ENCODE measurements at places on chromosomes 12 and 14.
A peak's percentile ranks its signal among the peaks of the same experiment; 100 is the strongest.

DNA sequence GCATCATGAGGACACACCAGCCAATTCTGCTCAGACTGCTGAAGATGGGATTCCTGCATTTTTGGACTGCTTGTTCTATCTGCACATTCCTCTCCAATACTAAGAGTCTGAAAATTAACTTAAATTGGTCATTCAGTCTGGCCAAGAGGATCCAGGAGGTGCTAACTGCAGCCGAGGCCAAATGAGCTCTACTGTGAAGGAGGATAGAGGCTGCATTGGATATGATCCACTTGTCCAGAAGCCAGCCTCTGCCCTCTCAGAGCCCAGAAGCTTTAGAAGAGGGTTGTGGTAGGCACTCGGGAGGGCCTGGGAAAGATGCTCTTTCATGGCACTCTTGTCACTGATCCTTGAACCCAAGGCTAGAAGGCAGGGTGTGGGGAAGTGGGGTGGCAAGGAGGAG lies 37.1 kb upstream of the PLEK2 start:
- DNase-seq, result no peak

- no peak for DNase-seq
Observed at GRCh38 chr14:90193925-90194324, 62.4 kb upstream of the PSMC1 start.

DNA sequence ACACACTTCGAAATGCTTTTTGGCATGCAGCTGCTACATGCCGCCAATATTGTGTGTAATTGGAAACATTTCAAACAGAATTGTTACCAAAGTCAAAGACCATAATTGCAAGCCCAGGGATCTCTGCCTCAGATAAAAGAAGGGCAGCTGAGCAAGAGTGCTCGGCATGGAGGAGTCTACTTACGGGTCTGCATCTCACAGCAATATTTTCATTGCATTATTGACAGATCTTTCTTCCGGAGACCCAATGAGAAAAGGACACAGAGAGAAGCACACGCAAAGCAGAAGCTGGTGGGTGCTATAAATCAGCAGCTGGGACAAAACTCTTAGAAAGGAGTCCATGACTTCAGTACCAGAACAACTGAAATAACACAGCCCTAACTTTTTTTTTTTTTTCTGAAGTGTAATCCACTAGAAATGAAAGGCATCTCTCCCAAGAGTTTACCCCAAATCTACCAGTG lies 4.9 kb downstream of the PRICKLE1 start:
- DNase-seq, result no peak

- no peak for DNase-seq
Observed at GRCh38 chr14:32225378-32225920, 22.4 kb upstream of the RNU6-8 start.

- no peak for DNase-seq
Observed at GRCh38 chr14:68215629-68216028, 396.1 kb downstream of the RAD51B start.

GRCh38 chr12:96912261-96912660 lies 5.2 kb downstream of the NEDD1 start:
- no peak for DNase-seq

GRCh38 chr14:103432627-103433026 lies 47.4 kb downstream of the MARK3 start:
- no peak for DNase-seq

- no peak for DNase-seq
Observed at GRCh38 chr12:57145460-57146059, 1.9 kb downstream of the LRP1-AS start.

DNA sequence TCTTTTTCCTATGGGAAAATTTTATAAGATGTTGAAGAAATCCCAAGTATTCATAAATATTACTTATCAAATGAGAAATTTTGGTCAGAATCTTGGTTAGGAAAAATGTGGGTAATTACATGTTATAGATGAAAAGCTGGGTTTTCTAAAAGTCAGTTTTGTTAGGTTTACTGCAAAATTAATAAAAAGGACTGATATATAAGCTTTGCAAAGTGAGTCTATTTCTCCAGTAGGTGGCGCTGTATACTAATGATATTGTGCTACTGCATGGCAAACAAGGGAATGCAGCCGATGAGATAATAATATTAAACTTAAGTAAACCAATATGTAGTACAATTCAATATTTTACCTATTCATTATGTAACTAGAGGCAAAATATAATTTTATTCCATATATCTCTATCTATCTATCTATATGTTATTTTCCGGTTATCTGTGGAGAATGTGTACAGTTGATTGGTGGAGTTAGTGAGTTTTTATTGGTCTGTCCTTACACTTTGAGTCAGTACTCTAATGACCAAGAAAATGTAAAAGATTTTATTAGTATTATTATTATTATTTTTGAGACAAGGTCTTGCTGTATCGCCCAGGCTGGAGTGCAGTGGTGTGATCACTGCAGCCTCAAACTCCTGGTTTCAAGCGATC lies 32.9 kb downstream of the MIPOL1 start:
- peak; percentile 57 for DNase-seq

DNA sequence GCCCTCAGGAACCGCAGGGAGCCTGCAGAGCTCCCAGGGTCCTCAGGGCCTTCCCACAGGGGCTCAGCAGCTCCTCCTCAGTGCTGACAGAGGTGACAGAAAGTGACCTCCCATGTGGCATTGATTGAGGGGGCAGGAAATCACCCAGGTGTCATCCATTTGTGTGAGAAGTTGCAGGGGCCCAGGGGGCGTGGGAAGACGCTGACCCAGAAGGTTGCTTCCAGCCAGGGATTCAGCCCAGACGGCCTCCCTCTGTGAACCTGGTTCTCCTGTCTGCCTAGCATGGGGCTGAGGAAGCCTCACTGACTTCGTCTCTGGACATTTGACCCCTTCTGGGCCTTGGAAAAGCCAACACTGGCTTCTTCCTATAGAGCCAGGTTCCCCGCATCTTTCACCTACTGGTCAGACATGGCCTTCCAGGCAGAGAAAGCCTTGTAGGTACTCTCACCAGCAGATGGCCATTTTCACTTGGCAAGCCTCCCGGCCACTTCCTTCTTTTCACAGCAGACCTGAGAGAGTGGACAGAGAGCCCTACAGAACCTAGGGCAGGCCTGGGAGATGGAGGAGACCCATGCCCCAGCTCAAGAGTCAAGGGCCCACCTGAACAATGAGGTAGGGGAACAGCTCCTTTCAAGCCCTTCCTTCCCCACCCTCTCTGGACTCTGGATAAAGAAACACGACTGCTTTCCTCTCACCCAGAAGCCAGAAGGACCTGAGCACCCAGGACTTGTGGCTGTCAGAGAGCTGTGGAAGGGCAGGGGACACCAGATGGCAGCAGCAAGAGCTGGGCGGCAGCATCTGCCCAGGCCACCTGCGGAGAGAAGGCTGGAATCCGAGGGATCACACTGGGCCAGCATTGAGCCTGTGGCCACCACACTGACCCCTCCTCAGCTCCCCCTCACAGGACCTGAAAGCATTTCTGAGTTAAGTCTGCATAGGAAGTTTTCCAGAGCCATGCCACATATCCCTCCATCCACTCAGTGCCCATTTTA lies 377.8 kb downstream of the DPF3 start:
- DNase-seq, result no peak

DNA sequence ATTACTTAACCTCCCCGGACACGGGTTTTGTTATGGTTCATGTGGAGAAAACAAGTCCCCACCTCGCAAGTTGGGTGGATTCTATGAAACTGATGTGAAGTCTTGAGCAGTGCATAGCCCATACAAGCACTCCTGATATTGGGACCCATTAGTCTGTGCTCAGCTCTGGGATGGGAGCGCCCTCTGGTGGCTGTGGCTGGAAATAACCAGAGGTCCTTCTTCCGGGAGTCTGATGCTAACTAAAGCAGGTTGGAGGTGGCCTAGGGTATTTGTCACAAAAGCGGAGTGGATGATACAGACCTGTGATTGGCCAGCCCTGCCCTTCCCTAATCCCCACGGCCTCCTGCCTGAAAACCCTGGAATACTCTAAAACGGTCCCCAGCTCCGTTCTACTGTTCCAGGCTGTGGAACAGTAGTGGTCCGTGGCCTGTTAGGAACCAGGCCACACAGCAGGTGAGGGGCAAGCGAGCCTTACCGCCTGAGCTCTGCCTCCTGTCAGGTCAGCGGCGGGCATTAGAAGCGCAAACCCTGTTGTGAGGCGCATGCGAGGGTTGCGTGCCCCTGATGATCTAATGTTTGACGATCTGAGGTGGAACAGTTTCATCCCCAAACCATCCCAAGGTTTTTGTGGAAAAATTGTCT lies 6.4 kb downstream of the SLC48A1 start:
- DNase-seq, result peak; percentile 76

DNA sequence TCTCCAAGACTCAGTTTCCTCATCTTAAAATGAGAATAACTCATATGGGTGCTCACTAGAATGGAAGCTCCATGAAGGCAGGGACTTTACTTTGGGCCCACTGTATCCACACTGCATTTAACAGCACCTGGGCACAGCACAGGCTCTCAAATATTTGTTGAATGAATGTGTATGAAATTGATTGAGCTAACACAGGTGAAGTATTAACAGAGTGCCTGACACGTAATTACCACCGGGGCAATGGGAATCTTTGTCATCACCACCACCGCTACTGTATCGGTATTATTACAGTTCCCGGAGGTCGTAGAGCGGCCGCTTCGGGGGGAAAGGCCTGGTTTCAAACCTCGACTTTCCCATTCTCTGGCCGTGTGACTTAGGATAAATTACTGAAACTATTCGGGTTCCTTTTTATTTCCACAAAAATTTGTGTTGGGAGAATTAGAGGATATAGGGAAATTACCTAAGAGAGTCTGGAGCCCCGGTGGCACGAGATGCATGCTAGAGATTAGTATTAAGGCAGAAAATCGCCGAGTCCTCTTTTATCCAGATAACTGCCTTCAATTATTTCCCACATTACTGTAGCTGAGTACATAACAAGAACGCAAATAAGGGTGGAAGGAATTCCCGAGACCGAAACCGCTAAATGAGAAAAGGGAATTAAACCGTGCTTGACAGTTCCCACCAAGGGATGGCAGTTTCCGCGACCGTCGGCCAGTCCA lies 1.0 kb upstream of the RIC8B start:
- DNase-seq, result no peak

DNA sequence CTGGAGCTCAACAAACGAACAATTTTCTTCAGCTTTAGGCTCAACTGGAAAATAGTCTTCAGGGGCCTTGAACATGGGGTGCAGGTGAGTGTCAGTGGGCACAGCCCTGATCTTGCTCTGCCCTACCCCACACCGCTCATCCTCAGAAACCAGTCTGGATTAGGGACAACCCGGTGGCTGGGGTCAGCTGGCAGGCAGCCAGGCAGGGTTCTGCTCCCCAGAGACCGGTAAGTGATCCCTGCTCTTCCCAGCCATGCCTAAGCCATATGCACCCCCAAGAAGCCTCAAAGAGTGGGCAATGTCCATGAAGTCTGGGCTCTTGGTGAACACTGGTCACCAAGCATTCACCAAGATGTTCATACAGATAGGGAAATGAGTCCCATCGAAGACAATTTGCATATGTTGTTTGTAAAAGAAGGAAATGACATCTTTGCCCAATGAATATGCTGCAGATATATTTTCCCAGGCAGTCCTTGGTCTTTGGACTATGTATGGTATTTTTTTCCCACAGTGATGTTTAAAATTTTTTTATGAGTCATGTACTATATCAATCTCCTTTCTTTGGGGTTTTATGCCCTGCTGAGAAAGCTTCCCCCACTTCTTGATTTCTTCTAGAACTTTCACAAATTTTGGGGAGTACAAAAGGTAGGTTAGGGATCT lies 63.9 kb upstream of the VASH1 start:
- no peak for DNase-seq

- DNase-seq, result no peak
Observed at GRCh38 chr14:104935026-104935650, 10.5 kb downstream of the PLD4 start.

GRCh38 chr12:120361506-120362208 lies 7.3 kb downstream of the MSI1 start:
- DNase-seq, result no peak

DNA sequence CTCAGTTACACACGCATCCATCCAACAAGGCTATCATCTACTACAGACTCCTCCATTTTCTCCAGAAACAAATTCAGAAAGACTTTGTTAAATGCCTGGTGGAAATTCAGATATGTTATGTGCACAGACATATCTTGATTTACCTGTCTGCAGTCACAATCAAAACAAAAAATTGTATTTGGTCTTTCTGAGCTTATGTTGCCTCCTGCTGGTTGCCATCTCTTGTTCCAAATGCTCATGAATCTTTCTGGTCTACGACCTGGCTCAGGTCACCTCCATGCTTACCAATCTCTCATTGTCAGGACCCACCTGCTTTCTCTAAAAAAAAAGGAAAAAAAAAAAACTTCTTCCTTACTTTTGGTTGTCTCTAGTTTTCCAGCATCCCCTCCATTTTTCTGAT lies 169.2 kb upstream of the PLXNC1 start:
- no peak for DNase-seq

DNA sequence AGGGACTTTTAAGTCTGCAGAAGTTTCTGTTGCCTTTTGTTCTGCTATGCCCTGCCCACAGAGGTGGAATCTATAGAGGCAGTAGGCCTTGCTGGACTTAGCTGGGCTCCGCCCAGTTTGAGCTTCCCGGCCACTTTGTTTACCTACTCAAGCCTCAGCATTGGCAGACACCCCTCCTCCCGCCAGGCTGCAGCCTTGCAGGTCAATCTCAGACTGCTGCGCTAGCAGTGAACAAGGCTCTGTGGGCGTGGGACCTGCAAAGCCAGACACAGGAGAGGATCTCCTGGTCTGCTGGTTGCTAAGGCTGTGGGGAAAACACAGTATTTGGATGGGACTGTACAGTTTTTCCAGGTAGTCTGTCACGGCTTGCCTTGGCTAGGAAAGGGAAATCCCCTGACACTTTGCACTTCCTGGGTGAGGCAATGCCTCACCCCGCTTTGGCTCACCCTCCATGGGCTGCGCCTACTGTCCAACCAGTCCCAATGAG lies 43.7 kb downstream of the CCDC59 start:
- peak; percentile 62 for DNase-seq

- DNase-seq, result no peak
Observed at GRCh38 chr12:132329036-132329719, at the start of gene GALNT9. TSS of gene GALNT9 (minus strand) at chr12:132329589. CDS start at chr12:132329203, 386 bp downstream.

DNA sequence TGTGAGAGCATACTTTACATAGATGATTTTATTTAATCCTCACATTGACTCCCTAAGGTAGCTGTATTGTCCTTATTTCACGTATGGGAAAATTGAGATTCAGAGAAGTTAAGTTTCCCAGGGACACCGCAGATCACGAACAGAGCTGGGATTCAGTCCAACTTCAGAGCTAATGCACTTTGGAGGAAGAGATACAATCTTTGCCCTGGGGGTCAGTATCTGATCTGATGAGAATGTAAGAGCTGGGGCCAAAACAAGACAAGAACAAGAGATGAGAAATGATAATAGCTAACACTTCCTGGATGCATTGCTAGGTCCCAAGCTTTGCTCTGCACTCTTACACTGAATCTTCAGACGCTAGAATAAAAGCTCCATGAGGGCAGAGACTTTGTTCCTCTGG lies 6.0 kb upstream of the CSAD start:
- DNase-seq, result no peak

DNA sequence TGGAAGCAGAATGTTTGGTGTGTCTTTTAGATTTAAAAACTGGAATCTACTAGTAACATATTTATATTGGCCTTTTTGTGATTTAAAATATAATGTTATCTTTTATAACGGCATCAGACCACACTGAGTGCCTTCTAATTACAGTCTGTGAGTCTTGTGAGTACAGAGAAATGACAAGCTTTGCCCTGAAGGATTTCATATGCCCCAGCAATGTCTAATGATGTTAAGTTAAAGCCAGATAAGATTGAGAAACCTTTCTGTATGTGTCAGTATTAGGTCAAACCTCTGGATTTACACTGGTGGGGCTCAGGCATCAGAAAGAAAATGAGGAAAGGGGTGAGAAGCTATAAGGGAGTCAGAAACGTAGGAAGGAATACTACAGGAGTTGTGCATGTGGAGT lies 25.2 kb downstream of the PLEKHA5 start:
- DNase-seq, result no peak
